Activated naive CD4-positive, alpha-beta T cell treated with anti-CD3 and anti-CD28 coated beads for 36 hours (primary cell): ENCODE measurements at places on chromosomes 6 and 20.

DNA sequence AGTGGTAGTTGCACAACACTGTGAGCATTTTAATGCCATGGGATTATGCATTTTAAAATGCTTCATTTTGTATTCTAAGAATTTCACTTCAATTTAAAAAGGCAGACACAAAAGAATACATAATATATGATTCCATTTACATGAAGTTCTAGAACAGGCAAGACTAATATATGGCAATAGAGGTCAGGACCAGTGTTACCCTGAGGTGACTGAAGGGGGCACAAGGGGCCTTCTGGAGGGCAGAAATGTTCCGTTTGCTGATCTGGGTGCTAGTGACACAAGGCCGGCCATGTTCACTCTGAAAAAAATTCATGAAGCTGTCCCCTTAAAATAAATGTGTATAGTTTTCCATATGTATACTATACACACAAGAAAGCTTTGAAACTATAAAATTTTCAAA lies 28.5 kb downstream of the TASP1 start:
- DNase-seq = peak; percentile 7

- no peak for DNase-seq
These were observed 62.7 kb downstream of the NOL4L start for GRCh38 chr20:32522526-32522775.

DNA sequence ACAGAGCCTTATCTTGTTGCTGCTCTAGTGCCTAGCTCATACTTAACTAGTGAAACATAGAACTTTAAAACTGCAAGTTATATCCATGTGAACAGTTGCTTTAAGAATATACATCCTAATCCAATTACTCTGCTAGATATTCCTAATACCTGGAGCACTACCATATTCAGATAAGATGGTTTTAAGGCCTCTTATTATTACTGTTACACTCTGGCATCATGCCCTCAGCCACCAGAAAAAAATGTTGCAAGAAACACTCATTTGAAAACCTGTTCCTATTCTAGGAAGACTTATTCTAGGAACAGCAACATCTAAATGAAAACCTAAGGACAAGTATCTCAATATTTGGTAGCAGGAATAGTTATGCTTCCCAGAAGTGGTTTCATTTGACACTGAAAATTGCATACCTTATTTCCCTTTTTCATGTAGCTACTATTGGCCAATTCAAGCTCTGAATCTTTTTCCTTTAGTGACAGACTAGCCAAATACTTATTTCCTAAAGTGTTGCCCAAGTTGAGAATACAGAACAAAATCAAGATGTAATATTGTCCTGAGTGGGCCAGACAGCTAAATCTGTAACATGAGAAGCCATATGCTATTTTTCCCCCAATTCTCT lies 4.8 kb upstream of the MTFR2 start:
- no peak for DNase-seq

GRCh38 chr6:158847786-158848185 lies 28.6 kb upstream of the EZR start:
- DNase-seq = no peak

GRCh38 chr6:79384845-79385244 lies 150.4 kb upstream of the HMGN3 start:
- no peak for DNase-seq

DNA sequence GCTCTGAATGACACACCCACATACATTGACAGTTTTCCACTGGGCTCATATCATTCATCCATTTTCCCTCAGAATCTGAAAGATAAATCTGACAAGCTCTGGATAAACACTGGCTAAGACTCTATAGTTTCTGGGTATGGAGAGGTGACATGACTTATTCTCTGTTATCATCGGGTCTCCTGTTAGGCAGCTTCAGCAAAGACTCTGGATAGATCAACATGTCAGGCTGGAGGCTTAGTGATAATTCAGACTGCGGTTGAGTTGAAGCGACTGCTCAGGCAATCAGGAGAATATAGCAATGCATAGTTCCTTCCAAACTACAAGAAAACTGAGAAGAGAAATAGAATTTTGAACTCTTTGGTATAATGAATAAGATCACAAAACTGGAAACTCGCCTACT lies 394.6 kb downstream of the CBLN4 start:
- DNase-seq = no peak

DNA sequence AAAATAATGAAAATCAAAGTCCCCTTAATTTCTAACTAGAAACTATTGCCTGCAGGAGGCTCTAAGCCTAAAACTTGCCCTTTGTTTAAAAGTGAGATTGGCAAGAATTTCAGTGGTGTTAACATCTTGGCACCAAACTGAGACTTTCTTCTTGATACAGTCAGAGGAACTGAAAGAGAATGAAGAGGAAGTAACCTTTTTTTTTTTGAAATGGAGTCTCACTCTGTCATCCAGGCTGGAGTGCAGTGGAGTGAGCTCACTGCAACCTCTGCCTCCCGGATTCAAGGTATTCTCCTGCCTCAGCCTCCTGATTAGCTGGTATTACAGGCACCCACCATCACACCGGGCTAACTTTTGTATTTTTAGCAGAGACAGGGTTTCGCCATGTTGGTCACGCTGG lies 3.6 kb downstream of the DOP1A start:
- no peak for DNase-seq

- no peak for DNase-seq
These were observed 496.7 kb downstream of the UTRN start for GRCh38 chr6:144781836-144782235.

- DNase-seq = no peak
These were observed 169.1 kb upstream of the CDYL start for GRCh38 chr6:4606821-4607704.

GRCh38 chr20:43565758-43566104 lies 6.9 kb downstream of the SGK2 start:
- DNase-seq = no peak
